NCI-H226 (cell line): ENCODE measurements at places on chromosomes 2 and 18.

GRCh38 chr2:60318544-60318943 is 234.9 kb downstream of the BCL11A start:
- DNase-seq, result no peak

DNA sequence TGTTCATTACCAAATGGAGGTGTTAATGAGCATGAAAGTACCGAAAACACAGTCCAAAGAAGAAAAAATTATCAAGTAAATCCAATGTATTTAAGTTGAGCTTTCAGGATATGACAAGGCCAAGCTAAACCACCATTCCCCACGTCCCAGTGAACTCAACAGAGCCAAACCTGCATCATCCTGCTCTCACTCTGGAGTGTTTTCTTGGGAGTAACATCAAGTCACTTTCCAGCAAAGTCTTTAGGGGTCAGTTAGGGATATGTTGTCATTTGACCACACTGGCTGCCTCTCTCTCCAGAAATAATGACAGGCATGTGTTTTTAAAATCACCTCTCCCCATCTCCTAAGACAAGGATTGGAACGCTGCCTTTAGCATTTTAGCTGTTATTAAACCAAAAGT is 140.5 kb downstream of the SRBD1 start:
- no peak for DNase-seq

DNA sequence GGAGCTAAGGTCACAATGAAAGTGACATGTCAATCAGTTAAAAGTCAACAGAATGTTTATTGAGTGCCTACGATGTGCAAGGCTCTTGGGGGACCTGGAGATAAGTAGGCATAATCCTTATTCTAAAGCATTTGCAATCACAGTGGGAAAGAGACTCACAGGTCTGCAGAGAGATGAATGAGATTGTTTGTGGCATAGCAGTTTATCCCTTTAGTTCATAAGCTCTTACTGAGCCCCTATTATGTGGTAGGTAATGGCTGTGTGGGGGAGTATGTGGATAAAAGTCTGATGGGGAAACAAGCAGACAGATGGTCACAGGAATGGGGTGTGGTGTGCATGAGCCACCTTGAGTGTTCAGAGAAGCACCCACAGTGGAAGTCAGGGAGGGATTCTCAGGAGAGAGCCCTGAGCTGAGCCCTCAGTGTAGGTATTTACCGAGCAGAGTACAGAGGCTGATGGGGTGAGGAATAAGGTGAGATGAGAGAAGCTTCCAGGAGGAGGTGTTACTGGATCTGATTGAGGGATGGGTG is 48.1 kb downstream of the EMILIN2 start:
- DNase-seq, result no peak

DNA sequence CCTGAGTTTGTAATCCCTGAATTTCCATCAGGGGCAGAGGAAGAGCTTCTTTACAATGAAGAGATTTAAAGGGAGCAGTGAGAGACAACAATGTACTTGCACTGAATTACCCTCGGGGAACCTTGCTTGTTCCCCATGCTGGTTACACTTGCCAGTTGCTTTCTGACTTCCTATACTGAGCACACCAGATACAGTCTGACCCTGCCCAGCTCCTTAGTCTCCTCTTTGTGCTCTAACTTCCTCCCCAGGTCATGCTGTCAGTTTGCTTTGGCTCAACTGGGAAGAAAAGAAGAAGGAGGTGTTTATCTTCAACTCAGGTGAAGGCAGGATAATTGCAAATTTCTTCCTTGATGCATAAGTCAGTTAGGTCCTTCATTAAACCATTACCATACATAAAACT is 658.4 kb downstream of the NYAP2 start:
- no peak for DNase-seq

DNA sequence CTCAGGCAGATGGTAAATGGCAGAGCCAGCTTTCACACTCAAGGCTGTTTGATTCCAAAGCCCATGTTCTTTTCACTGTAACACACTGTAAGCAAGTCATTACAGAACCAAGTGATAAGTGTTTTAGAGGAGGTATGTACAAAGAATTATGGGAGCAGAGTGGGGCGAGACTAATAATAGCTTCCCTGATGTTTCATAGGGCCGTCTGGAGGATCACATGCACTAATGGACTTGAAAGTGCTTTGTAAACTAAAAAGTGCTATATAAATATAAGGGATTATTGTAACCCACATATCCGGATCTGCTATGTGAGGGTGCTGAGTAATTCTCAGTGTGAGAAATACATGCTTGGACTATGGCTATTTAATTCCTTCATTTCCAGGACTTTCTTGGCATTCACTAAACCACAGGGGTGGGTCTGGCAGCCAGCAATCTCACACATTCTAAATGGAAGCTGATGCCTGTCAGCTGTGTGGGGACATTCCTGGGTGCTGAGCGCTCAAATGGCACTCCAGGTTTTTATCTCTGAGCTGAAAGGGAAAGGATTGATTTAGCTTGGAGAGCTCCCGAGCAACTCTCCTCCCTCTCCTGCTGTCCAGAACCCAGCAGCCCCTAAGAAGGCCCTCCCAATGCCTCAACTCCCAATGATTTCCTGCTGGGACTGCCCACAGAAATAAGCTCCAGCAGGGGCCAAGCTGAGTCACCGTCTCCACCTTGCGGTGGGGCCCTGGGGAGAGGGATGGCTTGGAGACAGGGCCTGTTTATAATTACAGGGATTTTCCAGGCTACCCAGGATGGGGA is 222.8 kb downstream of the SOX11 start:
- DNase-seq, result no peak

DNA sequence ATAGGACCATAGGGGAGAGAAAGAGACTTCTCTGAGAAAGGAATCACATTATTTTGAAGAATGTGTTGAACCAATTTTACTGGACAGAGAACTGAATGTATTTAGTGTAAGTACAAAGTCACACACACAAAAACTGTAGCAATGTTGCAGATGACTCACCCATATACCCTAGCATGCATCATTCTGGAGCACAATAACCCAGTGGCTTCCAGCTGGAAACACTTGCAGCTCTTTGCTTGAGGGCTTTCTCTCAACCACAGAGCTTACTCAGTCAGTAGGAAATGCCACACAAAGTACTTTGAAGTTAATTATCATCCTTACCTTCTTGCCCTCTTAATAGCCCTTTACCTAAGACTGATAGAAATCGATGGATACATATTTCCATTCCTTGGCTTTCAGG is 760.0 kb upstream of the FSHR start:
- DNase-seq, result no peak

- DNase-seq, result no peak
Observed at GRCh38 chr2:228875152-228875900, 395.8 kb downstream of the PID1 start.

- DNase-seq, result peak; percentile 7
Observed at GRCh38 chr2:19048593-19049266, 309.7 kb downstream of the OSR1 start.

- peak; percentile 70 for DNase-seq
Observed at GRCh38 chr18:36314754-36315153, 17.2 kb downstream of the FHOD3 start.

DNA sequence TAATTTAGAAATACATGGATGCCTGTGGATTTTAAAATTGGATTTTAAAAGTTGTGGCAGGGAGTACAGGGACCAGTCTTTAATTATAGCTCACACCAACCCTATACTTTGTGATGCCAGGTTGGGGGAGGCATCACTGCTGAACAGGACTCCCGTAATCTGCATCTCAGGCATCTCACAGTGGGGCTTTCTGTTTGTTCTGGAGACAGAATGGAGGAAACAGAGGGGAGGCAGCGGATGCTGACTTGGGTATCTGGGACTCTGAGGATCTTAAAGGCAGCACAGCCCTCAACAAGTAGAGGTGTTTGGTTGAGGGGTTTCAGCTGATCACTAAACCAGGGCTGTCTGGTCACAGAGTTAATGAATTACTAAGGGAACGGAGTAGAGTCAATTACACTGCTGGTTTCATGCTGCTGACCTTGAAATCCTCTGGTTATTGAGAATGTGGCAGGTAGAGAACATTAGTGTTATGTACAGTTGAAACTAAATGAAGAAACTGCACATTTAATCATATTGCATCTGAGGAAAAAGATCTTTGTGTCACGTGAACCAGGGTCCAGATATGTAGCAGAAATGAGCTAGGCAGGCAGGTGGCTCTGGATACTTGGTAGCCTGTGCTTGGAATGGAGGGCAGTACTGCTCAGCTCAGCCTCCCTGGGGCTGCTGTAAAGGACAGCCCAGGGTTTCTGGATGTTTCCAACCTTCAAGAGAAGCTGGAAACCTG is 40.3 kb downstream of the FHOD3 start:
- no peak for DNase-seq

- no peak for DNase-seq
Observed at GRCh38 chr18:74395648-74396154, 61.4 kb downstream of the DIPK1C start.

GRCh38 chr2:46902465-46902864 is 13.1 kb downstream of the MCFD2 start:
- DNase-seq, result no peak

GRCh38 chr2:200810998-200811332 is 745 bp upstream of the BZW1 start:
- DNase-seq, result no peak

DNA sequence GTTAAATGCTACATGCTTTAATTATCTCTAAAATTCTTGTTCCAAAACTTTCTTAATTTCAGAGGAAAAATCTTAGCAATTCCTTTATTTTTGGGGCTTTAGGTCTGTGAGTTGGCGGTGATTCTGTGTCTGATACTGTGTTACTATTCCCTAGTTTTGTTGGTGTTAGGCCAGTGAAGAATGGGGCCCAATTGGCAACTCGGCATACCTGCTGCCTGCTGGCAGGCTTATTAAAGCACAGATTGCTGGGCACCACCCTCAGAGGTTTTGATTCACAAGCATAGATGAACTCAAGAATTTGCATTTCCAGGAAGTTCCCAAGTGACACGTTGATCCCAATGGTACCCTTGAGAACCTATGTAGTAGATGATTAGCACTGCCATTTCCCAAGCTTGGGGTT is 101.6 kb downstream of the OSBPL6 start:
- no peak for DNase-seq

- no peak for DNase-seq
Observed at GRCh38 chr2:158723181-158723838, 71.8 kb upstream of the DAPL1 start.

DNA sequence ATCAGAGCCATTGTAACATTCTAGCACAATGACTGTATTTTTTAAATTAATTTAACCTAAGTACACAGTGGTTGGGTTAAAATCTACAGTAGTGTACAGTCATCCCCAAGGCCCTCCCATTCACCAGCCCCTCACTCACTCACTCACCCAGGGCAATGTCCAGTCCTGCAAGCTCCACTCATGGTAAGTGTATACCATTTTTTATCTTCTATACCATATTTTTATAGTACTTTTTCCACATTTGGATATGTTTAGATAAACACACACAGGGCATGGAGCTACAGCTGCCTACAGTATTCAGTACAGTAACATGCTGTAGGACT is 72.1 kb downstream of the COPS8 start:
- no peak for DNase-seq
